ENCODE measurements at places on chromosomes 11 and 22.

DNA sequence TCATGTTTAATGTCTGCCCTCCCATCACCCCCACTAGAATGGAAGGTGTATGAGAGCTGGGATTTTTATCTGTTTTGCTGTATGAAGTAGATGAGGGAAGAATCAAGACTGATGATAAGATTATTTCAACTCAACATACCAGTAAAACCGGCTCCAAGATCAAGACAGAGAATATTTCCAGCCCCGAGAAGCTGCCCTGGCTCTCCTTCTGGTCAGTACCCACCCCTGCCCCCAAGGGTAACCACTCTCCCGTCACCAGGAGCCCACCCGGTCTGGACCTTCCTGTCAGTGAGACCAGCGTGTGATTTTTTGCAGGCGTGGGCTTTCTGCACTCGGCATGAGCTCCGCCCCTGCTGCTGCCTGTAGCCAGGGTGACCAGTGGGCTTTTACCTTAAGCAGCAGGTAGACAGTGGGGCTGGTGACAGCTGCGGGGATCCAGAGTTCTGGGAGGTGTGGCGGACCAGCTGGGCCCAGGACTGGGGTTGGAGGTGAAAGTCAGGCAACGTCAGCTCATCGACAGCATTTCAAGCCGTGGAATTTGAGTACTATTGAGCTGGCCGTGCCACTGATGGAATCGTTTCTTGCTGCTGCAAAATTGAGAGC, 25.6 kb downstream of the RPL3 start:
- no peak for DNase-seq

- DNase-seq: no peak
Measured at GRCh38 chr11:129743112-129743815, 72.4 kb upstream of the TMEM45B start.

GRCh38 chr11:2807801-2808241, 77.8 kb downstream of the CDKN1C start:
- DNase-seq: no peak

DNA sequence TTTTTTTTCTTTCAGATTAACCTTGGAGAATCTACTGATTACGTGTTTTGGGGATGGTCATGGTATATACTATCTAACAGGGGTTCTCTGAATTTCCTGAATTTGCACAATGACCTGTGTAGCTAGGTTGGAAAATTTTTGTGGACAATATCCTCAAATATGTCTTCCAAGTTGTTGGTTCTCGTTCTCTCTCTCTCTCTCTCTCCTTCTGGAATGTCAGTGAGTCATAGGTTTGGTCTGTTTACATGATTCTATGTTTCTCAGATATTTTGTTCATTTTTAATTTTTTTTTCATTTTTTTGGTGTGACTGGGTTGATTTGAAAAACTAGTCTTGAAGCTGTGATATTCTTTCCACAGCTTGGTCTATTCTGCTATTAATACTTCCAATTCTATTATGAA, 604.0 kb upstream of the ANO3 start:
- DNase-seq: no peak

GRCh38 chr11:117121176-117121575, 22.9 kb upstream of the PAFAH1B2 start:
- DNase-seq: no peak

DNA sequence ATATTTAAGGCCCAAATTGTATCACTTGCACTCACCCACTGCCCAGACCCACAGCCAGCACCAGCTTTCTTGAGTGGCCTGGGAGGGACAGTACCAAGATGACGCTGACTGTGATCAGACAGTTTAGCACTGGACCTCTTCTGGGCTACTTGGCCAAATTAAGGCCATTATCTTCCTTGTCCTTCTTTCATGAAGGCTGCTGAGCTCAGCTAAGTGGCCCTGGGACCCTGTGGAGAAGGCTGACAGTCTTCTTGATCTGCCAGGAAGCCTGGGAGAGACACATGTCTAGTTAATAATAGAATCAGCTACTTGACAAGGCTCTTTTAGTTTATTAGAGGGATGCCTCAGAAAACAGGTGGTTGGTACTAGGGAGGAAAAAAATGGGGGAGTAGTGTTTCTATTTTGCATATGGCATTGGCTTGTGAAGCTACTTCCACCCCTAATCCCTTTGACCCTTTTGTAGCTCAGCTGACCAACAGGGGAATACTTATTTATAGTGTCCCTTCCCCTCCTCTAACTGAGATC, 127.9 kb upstream of the NTM start:
- no peak for DNase-seq

DNA sequence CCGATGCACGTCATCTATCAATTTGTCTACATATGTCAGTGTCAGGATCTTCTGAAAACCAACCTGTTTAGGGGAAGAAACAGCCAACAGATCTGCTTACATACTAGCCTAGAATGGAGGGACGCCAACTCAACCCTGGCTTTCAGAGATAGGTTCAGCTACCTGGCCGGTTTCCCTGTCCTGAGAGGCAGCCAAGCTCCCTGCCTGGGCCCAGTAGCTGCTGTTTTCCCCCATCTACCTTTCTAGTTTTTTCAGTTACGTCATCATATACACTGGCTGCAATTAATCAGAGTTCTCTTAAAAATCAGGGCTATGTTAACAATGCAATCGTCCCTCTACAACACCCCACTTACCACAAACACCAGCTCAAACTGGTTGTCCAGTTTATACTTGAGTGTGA, 1.0 kb downstream of the SRPRA start:
- DNase-seq: no peak

DNA sequence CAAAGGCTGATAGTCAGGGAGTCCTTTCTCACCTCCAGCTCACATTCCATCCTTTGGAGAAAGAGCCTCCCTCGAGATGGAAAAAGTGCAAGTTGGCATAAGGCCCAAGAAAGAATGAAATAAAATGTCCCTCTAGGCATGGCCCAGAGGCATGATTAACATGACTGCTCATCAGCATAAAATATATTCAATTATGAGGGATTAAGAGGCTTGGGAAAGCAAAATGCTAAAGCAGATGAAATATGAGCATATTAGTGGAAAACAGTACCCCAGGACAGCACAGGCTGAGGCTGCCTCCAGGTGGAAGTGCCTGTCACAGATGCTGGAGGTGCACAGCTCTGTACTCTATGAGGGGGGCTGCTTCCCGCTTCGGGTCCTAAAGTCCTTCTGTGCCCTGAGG, 347.8 kb upstream of the PLET1 start:
- DNase-seq: no peak

DNA sequence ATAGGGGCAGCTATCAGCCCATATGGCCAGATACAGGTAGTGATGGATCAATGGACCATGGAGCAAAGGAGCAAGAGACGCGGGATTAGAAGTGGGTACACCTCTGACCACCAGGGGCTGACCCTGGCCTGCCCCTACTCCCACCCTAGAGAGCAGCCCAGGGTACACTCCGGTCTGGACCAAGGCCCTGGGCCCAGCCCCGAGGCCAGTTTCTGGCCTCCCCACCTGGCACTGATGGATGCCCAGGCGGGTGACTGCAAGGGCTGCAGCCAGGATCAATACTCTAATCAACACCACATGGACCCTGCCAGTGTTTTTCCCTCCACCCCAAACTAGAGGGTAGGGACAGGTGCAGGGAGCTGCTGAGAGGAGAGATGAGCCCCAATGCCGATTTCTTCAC, 74.1 kb upstream of the NECTIN1 start:
- no peak for DNase-seq

DNA sequence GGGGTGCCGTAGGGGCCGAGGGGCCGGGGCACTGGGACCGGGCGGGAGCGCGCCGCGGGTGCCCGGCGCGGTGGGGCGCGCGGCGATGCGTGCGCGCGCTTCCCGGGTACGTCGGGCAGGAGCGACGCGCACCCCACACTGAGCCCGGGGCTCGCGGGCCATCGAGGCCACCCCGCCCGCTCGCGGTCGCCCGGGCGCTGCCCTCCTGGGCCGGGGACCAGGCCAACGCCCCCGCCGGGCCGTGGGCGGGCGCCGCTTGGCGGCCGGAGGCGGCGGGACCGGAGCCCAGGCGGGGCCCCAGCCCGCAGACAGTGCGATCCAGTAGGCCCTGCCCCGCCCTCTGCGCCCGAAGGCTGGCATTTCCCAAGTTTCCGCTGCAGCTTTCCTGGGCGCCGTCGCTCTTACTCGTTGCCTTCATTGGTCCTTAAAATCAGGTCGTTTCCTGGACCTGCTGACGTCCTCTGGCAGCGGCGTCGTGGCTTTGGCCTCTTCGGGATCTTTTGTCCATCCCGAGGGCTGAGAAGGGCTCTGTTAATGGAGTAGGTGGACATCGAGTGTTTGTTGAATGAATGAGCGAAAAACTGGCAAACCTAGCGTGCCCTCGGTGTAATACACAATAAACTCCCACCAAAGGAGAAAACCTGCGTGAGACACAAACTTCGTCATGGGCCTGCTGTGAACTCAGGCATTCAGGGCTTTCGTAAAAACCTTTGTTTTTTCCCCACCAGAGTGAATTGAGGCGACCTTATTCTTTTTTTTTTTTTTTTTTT, 638 bp downstream of the PARVA start:
- DNase-seq: no peak

GRCh38 chr11:110207123-110207522, 89.3 kb downstream of the RDX start:
- DNase-seq: no peak

- DNase-seq: no peak
Measured at GRCh38 chr11:109972939-109973338, 120.3 kb upstream of the ZC3H12C start.

DNA sequence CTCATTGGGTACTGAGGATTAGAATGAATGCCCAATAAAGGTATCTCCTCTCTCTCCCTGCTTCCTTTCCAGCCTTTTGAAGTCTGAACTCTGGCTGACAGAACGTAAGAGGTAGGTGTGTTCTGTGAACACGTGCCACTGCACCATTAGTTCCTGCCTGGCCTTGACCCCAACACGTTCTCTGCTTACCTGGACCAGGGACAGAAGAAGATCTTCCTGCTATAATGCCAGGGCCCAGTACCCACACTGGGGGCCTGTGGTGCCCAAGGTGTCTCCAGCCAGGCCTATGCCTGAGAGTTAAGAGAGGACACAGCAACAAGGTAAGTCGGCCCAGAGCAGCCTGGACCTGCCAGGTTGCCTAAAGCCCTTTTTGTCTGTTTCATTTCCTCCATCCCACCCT, 147.7 kb upstream of the TIMP3 start:
- no peak for DNase-seq

- DNase-seq: no peak
Measured at GRCh38 chr11:27696961-27697360, 3.3 kb downstream of the BDNF start.

GRCh38 chr11:32044158-32044863, 46.6 kb upstream of the RCN1 start:
- DNase-seq: no peak

DNA sequence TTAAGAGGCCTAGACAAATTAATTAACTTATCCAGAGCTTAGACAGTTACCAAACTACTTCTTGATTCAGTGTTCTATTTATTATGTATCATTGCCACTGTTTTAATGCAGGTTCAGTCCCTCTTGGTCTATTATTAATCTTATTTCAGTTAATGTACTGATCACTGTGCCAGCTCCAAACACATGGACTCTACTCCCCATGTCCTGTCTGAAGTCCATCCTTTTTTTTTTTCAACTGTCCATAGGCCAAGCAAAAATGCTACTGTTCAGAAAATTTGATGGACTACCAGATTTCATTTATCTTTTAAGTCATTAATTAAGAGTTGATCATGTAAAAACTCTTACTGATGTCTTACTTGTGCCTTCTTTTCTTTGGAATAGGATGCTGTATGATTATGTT, 11.9 kb downstream of the POLD3 start:
- DNase-seq: no peak

DNA sequence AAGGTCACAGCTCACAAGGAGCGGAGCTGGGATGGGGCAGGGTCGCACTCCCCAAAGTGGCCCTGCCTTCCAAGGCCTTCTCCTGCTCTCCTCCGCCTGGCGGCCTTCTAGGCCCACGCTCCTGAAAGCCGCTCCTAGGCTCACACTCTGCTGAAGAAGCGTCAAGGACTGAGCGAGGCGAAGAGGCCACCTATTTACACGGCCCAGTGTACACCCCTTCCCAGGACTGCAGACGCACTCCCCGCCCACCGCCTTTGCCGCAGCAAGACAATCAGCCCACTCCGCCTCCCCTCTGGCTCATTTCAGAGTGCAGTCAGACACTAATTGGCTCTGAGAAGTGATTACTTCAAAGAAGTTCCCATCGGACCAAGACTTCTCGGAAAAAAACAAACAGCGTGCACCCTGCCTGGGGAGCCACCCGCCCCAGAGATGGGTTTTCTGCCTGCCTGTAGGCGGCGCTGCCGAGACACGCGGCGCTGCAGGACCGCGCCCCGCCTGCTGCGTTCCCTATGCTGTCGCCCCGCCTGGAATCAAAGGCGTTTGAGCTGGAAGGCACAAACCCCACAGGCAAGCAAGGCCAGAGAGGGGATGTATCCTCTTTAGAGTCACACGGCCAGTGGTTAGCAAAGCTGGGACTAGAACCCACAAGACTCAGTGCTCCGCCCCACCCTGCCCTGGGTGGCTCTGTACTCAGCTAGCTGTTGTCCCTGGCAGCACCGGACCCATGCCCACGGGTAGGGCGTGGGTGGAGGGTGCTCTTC, 414.8 kb downstream of the BUD13 start:
- DNase-seq: peak; percentile 87

DNA sequence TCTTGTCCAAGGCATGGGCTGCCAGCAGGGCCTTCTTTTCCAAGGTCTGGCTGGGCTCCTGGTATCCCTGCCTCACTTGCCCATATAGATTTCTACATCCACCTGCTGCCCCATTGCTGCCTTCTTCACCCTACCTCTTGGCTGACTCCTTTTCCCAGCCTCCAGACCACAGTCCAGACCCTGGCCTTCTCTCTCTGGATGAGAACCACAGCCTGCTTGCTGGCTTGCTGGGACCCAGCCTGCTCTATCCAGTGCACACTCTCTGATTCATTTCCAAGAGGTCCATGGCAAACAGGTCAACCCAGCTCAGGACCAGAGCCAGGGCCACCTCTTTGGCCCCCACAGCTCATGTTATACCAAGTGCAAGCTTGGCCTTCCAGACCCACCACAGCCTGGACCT, 169.4 kb upstream of the BDNF start:
- DNase-seq: no peak

GRCh38 chr11:95335989-95336388, 105.0 kb upstream of the SESN3 start:
- no peak for DNase-seq

Data from K562 (cell line).